ENCODE measurements at places on chromosomes 4 and X.
A peak's percentile ranks its signal among the peaks of the same experiment; 100 is the strongest.

DNA sequence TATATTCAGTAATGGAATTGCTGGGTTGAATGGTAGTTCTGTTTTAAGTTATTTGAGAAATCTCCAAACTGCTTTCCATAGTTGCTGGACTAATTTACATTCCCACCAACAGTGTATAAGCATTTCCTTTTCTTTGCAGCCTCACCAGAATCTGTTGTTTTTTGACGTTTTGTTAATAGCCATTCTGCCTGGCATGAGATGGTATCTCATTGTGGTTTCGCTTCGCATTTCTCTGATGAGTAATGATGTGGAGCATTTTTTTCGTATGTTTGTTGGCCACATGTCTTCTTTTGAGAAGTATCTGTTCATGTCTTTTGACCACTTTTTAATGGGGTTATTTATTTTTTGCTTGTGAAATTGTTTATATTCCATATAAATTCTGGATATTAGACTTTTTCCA lies 13.6 kb upstream of the MAGED4B start:
- DNase-seq: no peak

DNA sequence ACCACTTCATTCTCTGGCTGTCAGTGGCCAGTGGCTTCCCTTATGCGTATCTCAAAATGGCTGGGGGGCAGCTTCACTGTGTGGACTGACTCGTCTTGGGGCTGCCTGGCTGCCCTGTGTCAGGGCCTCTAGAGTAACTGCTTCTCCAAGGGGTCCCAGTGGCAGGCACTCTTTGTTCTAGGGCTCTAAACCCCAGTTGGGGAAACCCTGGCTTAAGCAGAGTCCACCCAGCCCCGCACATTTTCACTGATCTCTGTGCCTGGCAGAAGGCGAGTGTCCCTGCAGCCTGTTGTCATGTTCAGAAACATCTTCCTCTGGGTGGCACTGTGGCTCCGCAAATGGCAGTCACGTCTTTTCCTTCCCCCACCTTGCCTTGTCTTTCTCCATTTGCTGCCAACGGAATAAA lies 59.7 kb downstream of the NBDY start:
- DNase-seq: peak; percentile 75

GRCh38 chr4:167102475-167102874 lies 131.8 kb downstream of the SPOCK3 start:
- no peak for DNase-seq

DNA sequence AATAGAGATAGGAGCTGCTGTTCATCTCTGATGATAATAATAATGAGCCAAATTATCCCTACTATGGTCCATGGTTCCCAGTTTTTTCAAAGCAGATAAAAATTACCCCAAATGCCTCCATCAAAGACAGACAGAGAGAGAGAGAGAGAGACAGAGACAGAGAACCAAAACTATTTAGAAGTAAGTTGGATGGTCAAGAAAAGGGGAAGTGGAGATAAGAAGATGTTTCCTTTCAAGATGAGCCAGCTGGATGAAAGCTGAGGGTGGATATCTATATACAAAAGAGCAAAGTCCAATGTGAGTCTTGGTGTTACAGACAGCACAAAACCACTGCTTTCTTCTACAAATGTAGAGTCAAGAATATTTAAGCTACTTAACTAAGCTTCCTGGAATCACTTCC lies 173.9 kb downstream of the GRIA3 start:
- DNase-seq: no peak

- no peak for DNase-seq
These were observed 265.0 kb upstream of the HS3ST1 start for GRCh38 chr4:11693693-11694092.

All from WERI-Rb-1 (cell line).